ENCODE measurements at places on chromosomes 12 and 14.

DNA sequence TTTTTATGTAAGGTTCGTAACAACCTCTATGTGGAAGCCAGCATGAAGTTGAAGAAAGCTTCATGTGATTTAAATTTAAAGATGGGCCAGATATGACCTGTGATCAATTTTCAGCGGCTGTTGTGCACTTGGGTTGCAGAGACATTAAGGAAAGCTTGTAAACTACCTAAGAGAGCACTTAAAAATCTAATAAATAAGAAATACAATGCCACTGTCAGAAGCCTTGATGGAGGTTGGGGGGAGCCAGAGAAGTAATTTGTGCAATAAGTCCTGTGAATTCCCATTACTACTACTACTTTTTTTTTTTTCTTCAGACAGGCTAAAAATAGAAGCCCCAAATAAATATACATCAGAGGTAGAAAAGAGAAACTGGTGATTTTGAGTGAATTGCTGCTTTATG is 30.3 kb upstream of the SLC24A4 start:
- no peak for DNase-seq

- DNase-seq: no peak
Measured at GRCh38 chr14:22252686-22253085, 336.3 kb downstream of the DAD1 start.

DNA sequence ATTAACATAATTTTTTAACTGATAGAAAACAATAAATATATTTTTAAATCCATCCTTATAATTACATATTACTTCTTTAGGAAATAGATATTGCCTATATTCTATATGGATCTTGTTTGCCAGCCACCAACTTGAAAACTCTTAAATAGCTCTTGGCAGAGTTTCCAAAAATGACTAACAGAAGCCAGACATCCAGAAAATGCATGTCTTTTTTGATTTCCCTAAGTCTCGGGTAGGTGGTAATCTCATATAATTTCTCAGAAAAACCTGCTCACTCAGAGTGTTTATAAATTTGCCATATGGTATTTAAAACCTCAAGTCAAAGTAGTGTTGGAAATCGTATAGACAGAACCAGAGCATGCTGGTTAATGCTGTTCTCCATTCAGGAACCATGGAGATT is 360.4 kb upstream of the FOXG1 start:
- DNase-seq: peak; percentile 20

- no peak for DNase-seq
Measured at GRCh38 chr14:105891221-105891602, 364.8 kb downstream of the TMEM121 start.

DNA sequence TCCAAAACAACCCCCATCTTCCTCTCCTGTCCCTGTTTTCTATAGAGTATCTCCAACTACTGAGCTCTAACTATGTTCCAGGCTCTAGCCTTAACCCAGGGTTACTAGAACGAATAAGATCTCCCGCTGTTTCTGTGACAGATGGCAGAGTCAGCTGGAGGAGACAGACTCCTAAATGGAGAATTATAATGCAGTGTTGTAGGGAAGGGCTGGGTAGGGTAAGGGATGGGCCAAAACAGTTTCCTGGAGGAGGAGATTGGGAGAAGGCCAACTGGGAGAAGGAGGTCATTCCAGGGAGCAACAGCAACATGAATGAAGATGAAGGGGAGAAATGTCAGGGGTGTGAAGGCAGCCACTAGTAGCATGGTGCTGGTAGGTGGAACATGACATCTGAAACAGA is 73.4 kb upstream of the ANO4 start:
- no peak for DNase-seq

DNA sequence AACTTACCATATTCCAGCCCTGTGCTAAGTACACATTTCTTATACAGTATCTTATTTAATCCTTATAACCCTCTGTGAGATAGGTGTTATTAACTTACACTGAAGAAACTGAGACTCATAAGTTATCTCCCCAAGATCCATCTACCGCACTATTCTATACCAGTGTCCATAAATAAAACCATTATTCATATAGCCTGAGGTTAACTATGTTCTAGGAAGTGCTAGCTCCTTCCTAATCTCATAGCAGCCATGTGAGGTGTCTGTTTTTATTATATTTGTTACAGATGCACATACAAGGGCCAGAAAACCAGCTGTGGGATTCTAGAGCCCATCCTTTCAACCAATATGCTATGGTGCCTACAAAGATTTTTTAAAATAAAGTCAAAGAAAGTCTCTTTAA is 100.3 kb upstream of the RAP1B start:
- DNase-seq: no peak

DNA sequence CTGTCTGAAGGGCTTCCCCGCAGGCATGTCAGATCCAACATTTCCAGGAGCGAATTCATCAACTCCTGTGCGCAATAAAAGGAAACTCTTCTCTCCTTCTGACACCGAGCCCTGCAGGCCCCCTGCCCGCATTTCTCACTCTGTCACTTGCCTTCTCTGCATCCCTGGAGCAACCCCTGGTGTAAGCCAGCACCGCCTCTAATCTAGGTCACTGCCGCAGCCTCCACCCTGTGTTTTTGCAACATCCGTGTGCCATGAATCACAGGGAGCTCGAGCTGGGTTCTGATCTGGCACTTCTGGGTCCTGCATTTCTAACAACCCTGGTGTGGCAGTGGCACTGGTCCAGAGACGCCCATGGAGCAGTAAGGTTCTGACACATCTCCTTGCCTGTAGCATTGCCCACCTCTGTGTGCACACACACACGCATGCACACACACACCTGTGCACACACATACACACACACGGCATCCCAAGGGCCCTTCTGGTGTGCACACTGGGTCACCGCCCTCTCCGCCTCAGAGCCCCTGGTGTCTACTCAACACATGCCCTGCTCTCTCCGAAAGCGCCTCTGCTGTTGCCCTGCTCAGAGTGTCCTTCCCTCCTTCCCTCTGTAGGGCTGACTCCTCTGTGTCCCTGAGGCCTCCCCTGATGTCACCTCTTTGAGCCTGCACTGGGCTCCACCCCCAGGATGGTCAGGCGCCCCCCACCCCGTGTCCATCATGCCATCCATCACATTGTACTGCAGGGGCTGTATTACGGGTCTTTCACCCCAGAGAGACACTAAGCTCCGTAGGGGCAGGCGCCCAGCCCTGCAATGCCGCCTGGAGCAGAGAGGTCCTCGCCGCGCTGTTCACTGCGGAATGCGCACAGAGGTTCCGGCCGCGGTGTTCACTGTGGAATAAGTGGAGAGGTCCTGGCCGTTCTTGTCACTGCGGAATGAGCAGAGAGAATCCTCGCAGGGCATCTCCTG is 111.4 kb upstream of the SFSWAP start:
- no peak for DNase-seq

DNA sequence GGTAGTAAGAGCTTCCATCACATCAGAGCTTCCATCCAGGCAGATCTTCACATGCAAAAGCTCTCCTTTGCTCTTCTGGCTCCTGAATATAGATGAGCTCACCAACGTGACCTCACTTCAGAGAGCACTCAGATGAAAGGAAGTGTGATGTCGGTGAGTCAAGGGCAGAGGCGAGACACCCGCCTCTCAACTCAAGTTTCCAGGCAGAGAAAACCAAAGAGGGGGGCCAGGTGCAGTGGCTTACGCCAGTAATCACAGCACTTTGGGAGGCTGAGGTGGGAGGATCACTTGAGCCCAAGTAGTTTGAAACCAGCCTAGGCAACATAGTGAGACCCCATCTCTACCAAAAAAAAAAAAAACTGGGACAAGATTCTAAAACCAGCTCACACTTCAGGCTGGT is 126.9 kb downstream of the DUSP6 start:
- no peak for DNase-seq

DNA sequence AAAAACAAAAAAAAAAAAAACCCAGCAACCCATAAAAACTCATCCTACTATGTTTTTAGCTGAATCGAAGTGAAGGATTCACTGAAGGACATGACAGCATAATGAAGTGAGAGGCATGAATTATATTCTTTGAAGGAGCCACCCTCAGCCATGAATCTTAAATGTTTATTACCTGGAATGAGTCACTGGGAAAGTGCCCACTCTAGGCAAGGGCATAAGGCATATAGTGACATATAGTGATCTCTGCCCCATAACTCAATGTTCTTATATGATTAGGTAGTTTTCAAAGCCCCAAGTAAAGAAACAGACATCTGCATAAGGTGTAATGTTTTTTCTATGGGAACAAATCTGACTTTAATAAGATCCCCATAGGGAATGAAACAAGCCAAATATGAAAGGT is 79.9 kb downstream of the MDGA2 start:
- DNase-seq: no peak

DNA sequence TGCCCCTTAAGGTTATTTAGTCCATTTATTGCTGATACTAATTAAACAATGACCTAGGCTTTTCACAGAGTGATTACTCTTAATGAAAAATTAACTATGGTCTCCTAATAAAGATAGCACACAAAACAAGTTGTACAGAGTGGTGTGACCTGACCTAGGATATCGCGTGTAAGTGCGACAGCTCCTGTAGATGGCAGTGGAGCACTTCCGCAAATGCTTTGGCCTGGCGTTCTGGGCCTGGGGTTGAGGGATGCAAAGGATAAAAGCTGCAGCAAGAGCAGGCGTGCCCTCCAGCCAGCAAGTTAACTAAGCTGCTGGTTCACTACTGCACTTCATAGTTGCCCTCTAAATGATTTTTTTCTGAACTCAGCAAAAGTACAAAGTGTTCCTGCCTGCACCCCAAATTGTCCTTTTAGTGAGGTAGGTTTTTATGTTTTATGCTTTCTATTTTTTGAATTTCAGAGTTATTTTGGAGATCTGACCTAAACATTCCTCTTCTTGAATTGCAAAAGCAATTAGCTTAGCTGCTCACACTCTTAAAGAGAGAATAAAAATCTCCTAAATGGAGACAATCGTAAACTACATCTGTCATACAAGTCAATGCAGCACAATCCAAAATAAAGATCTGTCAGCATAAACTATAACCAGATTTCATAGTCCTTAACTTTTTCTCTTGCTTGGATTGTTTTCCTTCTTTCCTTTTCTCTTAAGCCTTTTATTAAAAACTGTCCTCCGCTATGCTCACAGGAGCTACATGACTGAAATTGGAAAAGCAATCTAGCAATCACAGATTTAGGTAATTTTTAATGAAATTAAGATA is 379.6 kb downstream of the LRIG3 start:
- peak; percentile 62 for DNase-seq

GRCh38 chr14:102695167-102695555 is 82.1 kb upstream of the TRAF3 start:
- DNase-seq: no peak

DNA sequence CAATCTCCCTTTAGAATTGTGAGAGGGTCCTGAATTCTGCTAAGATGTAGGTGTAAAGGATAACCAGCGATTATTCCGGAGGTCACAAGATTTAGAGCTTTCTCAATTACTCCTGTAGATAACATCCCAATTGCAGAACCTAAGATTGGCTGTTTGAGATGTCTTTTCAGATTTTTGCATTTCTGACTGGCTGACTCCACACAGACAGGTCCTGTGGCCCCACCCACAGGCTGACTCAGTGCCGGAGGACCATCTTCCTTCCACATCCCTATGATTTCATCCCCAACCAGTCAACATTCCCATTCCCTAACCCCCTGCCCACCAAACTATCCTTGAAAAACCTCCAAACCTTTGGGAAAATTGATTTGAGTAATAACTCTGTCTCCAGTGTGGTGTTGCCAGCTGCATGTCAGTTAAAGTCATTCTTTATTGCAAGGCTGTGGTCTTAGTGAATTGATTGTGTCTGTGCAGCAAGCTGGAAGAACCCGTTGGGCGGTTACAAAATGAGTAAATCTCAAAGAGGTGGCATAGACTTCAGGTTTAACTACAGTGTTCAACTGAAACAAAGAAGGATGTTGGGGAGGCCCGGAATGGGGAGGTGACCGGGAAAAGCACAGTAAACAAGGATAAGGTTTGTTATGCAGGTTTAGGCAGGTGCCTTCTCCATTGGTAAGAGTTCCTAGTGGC is 10.6 kb downstream of the FNTB start:
- no peak for DNase-seq

DNA sequence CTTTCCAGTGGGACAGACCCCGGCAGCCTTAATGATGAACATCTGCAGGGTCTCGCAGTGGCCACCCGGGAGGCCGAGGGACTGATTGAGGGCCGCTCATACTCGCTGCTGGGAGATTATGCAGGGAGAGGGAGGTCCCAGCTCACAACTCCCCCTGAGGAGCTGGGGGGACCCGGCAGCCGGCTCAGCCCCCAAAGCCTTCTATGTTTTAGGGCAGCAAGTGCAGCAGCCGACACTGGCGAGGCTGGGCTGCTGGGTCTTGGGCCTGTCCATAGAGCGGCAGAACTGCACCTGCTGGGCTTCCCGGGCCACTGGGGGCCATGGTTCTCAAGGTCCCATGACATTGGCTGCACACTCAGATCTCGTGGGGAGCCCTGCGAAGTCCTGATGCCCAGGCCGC is 110.7 kb downstream of the RFLNA start:
- DNase-seq: no peak

DNA sequence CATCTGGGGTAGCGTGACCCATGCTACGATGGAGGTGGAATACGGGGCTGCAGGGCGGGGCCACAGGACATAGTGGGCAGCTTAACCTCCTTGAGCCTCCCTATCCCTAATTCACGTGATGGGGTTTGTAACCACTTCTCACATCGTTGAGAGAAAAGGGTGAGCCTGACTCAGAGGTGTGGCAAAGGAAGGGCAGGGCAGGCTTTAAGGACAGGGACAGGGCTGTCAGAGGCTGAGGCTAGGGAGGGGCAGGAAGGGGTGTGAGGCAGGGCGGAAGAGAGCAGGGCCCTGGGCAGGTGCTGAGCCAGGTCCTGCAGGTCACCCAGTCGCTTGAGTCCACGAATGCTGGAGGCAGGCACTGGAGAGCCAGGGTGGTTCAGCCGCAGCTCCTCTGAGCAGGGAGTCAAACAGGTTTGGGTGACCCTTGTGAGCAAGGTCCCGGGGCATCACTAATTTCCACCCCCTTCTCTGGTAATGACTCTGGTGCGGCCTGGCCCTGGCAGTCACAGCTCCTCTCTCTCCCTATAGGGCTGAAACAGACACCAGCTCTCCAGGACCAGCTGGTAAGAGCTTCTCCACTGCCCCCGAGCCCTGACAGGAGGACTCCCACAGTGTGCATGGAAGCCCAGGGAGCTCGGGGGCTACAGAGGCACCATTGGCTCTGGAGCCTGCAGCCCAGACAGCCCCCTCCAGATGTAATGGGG is 7.5 kb upstream of the AQP2 start:
- no peak for DNase-seq

DNA sequence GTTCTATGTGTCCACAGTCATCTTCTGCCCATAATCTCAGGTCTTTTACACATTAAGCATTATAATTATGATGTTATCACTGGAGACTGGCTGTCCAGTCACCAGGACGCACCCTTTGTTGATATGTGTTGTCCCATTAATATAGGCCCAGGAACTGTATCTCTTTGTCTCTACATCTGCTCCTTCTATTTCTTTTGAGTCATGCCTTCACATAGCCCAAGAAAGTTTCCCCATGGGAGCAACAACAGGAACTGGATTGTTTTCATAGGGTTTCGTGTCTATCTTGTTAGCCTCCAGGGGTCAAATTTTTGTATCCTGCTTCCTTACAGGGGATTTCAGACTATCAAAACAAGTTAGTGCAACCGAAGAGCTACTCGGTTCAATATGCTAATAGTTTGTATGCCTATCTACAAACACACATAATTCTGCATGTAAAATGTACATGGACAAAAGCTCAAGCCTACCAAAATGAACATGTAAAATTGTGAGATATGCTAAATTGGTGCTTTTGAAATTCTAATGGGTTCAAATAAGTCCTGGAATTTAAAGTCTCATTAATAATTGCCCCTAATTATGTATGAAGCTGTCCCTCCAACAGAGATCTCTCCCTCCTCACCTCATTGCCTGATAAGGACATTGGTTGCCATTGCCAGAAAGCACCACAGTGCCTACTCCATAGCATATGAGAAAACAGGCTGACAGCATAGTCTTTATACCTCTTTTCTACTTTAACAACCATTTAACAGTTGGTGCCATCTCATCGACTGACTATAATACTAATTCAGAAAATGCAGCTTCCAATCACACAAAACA is 99.8 kb upstream of the DIO2 start:
- peak; percentile 32 for DNase-seq

All from skeletal muscle cell (primary cell).